ENCODE measurements at places on chromosomes 2 and 18. TPM values are rescaled to one million over a fixed set of nuclear protein-coding genes. Genes with fewer than 3 reads are reported as not detected.

GRCh38 chr2:12684471-12684936 is 32.2 kb upstream of the TRIB2 start:
- no peak for DNase-seq

Gene DNAJB2
- total RNA-seq = 27.5 TPM

DNA sequence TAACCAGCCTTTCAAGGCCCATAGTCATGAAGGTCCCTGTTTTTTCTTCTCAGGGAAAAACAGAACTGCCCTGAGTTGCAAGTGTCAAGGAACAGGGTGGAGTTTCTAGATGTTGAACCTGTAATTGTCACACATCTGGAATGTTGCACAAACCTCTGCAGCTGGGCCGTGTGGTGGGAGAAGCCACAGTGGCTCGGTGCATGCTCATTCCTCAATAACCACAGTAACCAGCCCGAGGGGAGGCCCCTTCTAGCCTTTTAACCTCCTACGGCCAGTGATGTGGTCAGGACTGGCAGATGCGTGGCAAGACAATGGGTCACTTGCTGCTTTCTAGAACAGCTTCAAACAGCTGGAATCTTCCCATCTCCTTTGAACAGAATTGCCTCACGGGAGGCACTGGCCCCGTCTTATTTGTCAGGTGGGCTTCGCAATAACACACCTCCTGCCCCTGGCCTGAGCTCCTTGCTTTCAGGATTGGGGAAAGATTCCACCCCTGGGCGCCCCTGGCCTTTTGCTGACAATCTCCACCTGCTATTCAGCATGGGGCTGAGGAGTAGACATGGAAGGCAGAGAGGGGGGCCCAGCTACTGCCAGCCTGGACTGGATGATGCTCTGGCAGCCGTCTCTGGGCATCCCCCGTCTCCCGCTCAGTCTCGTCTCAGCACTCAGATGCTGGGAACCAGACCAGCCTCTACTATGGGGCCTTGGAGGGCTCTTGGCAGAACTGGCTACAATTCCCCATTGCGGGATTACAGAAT is 102.9 kb downstream of the KLHL29 start:
- DNase-seq = no peak

- DNase-seq = no peak
These were observed 471.9 kb upstream of the TNP1 start for GRCh38 chr2:217331523-217332416.

Gene OSR1
- total RNA-seq = 33.7 TPM

DNA sequence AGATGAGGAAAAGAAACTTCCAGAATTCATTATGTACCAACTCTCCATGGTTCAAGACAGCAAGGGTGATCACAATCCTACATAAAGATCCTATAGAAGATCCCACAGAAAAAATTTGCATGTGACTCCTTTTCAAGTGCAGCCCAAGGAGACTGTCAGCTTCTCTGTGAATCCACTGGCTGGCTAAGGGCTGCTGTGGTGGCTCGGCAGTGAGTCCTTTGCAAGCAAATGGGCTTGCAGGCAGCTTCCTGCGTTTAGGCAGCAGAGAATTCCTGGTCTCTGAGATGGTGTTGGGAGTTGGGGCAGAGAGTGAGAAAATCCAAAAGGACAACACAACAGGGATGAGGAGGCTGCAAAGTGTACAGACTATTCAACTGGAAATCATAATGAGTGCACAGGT is 43.4 kb downstream of the NABP1 start:
- no peak for DNase-seq

GRCh38 chr18:9281780-9282179 is 52.8 kb upstream of the TWSG1 start:
- DNase-seq = no peak

Gene MYO7B
- total RNA-seq = 0.38 TPM

DNA sequence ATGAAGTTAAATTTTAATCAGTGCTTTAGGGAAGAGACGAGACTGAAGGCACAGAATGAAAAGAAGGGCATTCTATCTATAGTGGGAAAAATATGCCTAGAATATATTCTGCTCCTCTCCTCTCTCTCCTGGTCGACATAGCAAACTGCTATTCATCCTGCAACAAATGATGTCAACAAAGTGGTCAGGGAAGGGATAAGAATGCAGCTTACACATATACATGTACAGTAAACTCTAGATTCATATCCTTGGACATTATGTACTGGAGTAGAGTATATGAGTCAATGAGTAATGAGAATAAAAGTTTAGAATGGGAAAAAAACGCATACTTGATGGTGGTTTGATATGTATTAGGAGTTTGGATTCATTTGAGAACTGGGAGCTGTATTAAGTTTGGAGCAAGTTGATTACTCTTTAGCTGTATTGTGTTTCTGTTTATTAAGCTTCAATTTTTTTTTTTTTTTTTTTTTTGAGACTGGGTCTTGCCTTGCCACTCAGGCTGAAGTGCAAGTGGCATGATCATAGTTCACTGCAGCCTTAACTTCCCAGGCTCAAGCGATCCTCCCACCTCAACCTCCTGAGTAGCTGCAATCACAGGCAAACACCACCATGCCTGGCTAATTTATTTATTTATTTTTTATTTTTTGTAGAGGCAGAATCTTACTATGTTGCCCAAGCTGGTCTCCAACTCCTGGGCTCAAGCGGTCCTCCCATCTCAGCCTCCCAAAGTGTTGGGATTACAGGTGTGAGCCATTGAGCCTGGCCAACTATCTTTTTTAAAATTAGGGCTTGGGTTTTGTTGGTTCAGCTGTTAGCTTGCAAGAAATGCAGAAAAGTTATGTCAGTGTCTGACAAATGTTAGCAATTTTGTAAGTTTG is 53.8 kb downstream of the STAT1 start:
- no peak for DNase-seq

- no peak for DNase-seq
These were observed 61.0 kb downstream of the GRB14 start for GRCh38 chr2:164560181-164560792.

DNA sequence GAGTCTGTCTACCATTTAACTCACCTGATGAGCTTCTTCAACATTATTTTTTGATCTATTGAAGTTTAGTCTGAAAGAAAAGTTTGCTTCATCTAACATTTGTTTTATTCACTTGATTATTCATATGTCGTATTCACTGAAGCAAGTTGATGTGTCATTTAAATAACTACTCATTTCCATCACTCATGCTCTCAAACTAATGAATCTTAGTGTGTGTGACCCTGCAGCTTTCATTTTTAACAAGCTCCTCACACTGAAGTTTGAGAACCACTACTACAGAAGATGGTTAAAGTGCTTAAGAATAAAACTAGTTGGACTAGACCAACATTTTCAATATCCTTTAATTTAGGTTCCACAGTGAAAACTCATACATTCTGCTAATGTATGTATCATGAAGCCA is 1.8 kb upstream of the ABI2 start:
- DNase-seq = no peak

- DNase-seq = no peak
These were observed 34.2 kb downstream of the FAM178B start for GRCh38 chr2:96952016-96952750.

DNA sequence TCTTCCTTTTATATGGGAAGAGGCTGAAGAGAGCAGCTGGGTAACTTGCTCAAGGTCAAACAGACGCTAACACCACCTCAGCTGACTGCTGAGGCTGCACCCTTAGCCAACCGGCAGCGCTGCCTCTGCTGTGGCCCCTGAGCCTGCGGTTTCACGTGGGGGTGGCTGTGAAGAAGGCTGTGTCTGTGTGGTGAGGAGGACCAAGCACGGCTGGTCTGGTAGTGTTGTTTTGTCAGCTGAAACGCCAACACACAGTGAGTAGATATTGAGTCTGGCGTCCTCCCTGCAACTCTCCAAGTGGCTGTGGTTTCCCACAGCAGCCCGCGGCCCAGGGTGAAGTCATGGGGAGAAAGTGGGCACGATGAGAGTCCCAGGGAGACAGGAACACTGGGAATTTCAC is 69.6 kb downstream of the THNSL2 start:
- DNase-seq = no peak

DNA sequence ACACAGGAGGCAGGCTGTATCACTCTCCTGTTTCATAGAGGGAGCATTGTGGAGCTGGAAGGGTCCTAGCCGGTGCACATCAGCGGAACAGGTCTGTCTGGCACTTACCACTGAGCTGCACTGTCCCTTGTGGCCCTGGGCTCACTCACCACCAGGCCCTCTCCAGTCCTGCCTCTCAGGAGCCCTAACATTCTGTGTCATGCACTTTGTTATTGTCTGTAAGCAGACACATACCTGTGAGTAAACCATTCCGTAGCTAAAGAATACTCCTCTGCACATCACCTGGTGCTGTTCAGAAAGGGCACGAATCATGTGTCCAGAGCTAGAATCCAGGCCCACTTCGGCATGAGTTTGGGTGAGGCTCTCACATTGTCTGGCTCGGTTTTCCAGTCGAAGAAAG is 93.6 kb downstream of the CRIM1 start:
- DNase-seq = no peak

- DNase-seq = no peak
These were observed 160.0 kb upstream of the STON1 start for GRCh38 chr2:48369971-48370370.

- DNase-seq = no peak
These were observed 7.2 kb downstream of the BOLL start for GRCh38 chr2:197777823-197778407.

Gene MAP4K4
- 85.9 TPM for total RNA-seq

GRCh38 chr18:46821856-46822711 is 65.2 kb upstream of the ST8SIA5 start:
- no peak for DNase-seq

DNA sequence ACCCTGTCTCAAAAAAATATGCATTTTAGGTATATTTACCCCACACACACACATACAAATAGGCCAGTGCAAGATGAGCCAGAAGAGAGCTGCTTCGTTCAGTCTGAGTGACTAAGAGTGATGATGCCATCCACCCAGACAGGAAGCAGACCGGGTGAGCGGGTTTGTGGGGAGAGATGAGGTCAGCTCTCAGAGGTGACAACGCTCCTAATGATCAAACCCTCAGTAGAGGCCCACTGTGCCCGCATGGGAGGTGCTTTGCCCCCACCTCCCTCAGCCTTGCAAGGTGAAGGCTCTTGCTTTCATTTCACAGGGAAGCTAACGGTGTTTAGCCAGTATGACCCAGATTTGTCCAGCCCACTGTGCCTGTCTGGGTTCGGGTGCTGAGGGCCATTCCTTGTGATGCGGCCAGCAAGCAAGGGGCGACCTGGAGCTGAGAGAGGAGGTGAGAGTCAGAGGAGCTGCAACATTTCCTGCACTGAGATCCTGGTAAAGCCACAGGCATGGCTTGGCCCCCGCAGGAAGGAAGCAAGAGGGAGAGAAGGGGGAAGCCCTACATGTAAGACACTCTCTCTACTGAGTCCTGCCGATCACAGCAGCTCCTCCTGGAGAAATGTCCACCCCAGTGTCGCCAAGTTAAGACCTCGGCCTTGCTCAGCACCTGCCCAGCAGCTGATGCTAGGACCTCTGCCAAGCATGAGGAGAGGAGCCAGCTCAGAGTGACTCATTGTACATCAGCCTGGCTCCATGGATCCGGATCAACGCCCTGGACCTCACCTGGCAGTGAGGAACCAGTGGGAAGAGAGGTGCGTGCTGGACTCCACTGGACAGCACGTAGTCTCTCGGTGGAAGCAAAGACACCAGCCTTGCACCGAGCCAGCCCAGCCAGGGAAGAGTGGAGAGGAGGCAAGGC is 37.0 kb downstream of the NIFK start:
- DNase-seq = no peak

DNA sequence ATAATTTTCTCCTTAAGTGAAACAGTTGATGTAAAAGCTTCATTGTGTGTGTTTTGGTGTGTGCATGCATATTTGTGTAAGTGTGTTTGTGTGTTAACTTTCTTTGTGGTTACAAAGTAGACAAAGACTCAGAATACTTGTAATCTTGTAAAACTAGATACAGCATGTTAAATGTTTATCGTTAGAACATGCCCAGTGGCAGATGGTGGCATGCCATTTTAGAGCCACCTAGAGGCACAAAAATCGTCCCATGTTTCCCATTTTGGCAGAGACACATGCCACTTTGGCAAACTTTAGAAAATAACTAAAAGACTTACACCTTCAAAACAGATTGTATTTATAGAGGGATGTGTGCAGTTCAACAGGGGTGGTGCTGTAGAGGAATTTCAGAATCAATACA is 224.1 kb downstream of the LRP1B start:
- DNase-seq = no peak

- no peak for DNase-seq
These were observed 101.3 kb downstream of the RAD51AP2 start for GRCh38 chr2:17416884-17417391.

Gene HIBCH
- total RNA-seq = 11.6 TPM

- no peak for DNase-seq
These were observed 155.7 kb downstream of the HDAC4 start for GRCh38 chr2:239245107-239245506.

DNA sequence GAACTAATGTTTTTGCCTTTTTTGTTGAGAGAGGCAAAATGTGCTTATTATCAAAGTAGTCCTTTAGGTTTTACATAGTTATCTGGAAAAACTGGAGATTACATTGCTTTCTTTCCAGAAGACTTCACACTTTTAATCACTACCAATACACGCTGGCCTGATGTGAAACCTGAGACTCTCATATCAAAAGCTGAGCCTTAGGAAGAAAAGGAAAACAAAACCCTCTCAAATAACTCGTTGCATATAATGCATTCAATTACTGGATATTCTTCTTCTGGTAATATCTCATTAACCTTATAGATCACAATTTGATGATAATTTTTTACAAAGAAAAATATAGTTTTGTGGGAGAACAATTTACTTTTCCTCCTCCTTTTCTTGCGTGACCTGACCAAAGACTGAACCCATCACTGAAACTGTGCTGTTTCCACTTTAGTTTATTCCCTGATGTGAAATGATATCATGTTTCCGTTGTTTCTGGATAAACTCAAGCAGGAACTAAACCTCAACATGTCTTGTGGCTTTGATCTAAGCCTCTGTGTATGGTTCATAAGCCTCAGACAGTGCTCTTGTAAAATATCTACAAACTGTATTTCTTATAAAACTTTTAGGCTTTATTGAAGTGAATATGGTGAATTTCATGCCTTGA is 332.4 kb downstream of the GULP1 start:
- no peak for DNase-seq

DNA sequence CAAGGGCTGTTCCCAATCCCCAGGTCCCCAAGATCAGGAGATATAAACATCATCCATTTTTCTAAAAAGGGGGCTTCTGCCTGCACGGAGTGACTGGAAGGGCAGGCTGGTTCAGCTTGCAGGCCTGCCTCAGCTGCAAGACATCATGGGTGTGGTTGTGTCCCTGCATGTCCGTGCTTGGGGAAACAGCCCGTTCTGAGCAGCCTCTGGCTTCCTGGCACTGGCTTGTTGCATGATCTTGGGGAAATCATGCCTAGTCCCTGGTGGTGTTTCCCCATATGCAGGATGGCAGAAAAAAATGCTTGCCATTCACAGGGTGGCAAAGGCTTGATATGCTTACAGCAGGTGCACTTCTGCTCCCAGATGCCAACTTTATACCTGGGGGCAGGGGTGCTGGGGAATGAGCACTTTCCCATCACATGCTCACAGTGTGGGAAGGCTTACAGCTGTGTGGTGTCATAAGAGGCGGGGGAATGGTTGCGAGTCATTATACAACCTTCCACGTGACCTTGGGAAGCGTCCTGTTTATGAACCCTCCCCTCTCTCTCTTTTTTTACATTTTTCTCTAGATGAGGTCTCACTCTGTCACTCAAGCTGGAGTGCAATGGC is 7.2 kb downstream of the PCARE start:
- DNase-seq = no peak
